CD4-positive, alpha-beta T cell treated with Interleukin-15 for 4 hours (primary cell): ENCODE measurements at places on chromosomes 2 and 18.

GRCh38 chr2:32108111-32108510 lies 44.8 kb downstream of the SPAST start:
- no peak for DNase-seq

- no peak for DNase-seq
Measured at GRCh38 chr18:49678440-49678839, 116.6 kb downstream of the LIPG start.

- DNase-seq: no peak
Measured at GRCh38 chr2:38268001-38268400, 109.1 kb downstream of the ATL2 start.

GRCh38 chr2:58852243-58852642 lies 611.1 kb upstream of the FANCL start:
- no peak for DNase-seq

GRCh38 chr2:215749092-215749957 lies 264.0 kb downstream of the MREG start:
- DNase-seq: no peak

DNA sequence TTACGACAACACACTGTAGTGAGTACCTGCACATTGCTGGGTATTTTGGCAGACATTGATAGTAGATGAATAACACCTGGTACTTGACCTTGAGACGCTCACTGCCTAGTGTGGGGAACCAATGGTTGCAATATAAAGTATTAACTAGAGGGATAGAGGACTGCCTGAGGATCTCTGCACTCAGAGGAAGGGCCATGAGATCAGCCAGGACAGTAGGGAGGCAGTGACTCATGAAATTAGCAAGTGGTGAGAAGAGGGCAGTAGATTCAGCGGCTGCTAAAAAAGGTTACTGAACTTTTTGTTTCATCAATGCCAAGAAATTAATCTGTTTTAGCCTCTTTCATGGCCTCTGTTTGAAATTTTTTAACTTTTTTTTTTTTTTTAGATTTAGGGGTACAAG lies 250.8 kb upstream of the TCF4 start:
- DNase-seq: no peak

DNA sequence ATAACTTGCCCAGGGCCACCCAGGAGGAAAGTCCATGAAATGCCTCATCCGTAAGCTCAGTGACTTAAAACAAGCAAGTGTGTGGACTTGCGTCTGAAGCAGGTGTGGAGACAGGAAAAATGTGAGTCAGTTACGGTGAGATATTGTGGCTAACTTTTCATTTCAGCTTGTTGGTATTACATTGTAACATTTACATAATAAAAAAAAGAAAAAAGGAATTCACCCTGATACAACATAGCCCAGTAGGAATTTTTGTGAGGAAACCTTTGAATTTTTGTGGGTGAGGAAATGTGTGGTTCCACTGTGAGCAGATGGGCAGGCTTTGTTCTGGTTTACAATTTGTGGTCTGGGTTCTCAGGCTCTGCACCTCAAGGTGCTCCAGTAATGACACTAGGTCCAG lies 33.7 kb upstream of the LYPD6B start:
- DNase-seq: no peak

- peak; percentile 55 for DNase-seq
Measured at GRCh38 chr18:45670281-45670962, 53.6 kb upstream of the SLC14A1 start.

DNA sequence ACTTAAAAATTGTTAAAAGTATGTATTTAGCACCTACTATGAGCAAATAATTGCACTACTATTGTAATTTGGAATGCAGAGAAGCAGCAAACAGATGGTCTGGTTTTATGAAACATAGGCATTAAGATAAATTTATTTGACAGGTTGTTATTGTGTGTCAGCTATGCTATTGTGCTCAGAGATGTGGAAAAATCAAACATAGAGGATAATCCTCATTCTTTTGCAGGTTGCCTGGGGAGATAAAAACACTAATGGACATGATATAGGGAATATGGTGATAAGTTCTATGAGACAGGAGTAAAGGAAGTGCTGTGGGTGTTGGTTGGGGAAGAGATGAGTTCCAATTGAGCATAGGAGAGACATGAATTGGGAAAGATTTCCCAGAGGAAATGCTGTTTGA lies 71.3 kb downstream of the PPP1R1C start:
- DNase-seq: no peak

GRCh38 chr2:120765678-120766469 lies 30.2 kb downstream of the GLI2 start:
- no peak for DNase-seq

DNA sequence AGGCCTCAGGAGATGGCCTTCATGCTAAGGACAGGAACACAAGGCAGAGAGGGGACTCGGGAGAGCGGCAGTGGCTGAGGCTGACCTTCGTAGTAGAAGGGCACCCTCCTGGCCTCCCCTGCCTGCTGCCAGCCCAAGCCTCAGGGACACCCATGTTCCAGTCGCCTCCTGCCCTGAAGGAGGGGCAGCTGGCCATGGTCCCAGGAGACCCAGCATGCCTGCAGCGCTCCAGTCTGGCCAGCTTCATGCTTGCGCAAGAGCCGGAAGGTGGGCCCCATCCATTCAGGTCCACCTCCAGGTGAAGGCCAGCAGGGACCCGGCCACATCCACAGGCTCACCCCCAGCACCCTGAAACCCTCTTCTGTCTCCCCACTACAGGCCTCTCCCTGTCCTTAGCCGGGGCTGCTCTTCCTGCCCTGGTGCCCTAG lies 35.0 kb downstream of the BIN1 start:
- DNase-seq: no peak

DNA sequence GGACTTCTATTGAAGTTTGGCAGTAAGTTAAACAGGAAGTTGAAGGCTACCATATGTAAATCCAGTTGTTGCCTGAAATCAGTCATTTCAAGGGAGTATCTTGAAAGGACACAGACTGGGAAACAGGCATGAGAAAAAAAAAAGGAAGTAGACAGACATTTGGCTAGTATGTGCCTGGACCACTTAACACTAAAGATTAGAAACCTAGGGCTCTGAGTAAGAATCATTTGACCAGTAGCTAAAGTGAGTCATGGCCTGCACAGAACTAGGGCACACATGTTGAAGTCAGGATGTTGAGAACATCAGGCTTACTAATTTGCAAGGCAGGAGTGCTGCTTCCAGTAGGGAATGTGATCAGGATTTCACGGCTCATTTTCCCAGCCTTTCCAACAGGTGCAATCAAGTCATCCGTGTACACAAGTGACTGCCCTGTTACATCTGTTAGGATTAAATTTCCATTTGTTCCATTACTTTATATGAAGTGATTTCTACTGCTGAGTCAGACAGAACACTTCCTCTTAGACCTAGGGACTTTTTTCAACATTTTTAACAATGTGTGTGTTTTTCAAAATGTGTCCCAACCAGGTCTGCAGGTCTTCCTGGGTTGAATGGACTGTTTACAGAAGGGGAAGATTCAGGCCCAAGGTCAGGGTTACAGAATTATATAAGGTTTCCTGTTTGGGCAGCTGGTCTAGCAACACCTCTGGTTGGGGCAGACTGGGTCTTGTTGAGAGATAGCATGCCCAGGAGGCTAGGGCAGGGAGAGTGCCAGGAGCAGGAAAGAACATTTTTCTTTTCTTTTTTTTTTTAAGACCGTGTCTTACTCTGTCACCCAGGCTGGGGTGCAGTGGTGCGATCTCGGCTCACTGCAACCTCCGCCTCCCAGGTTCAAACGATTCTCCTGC lies 145.6 kb downstream of the TGIF1 start:
- peak; percentile 55 for DNase-seq

- no peak for DNase-seq
Measured at GRCh38 chr18:11866764-11867163, 15.6 kb downstream of the CHMP1B start.

DNA sequence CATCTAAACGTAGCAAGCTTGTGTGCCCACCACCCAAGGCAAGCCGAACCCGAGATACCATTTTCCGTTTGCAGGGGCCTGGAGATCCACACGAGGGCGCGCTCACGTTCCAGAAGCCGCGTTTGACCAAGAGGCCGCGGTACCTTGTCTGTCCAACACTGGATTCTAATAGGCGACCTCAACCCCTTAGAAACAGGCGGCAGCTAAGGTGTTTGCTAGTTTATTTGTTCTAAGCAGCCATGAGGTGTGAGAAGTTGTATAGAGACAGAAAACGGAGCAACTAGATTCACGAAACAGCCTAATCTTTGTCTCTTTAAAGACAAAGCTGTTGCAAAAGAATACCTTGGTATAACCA lies 4.2 kb downstream of the HOXD11 start:
- no peak for DNase-seq

GRCh38 chr18:48944634-48945033 lies 6.1 kb downstream of the SMAD7 start:
- DNase-seq: no peak

DNA sequence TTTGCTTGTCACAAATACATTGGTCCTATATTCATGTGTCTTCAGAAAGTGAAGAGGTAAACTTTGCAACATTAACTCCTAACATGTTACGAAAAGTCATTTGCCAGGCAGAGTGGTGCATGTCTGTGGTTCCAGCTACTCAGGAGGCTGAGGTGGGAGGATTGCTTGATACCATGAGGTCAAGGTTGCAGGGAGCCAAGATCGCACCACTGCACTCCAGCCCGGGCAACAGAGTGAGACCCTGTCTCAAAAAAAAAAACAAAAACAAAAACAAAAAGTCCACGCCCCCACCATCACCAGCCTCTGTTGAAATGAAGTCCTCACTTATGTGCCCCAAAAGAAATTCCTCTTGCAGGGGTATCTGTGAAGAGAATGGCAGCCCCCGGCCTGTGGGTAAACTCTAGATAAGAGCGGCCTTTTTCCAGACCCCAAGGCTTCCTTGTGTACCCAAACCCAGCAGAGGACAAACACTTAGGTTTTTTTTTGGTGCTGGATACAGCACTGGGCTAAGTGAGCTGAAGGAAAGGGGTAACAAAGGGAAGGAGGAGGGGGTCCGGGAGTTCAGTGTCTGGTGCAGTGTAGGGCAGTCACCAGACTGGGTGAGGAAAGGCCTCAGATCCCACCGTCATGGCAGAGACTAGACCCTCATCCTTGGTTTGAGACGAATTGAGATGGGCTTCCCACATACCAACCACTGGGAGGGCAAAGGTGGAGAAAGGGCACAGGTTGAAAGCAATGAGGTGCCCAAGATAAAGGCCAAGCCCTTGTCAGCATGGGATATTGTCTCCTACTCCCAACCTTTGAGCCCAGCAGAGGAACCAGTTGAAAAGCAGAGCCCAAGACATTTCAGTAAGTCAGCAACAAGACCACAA lies 19.2 kb downstream of the HSPD1 start:
- DNase-seq: no peak

DNA sequence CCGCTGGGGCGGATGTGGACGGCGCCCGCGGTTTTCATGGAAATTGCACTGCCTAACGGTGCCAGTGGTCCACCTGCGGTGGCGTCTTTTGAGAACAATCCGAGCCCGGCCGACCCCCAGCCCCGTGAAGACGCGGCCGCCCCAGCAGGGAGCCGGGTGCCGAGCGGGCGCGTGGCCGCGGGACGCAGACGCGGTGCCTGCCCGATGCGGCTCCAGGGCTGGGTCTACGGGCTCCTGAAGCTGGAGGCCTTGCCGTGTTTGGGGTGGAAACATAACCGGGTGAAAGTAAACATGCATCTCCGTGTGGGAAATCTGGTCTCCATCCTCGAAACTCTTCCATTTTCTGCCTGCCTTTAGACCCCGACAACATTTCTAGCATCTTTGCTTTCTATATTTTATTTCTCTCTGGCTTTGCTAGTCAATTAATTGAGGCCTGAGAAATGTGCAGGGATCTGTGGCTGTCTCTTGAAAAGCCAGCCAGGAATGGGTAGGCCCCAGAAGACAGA lies 572 bp downstream of the INPP4A start:
- no peak for DNase-seq

DNA sequence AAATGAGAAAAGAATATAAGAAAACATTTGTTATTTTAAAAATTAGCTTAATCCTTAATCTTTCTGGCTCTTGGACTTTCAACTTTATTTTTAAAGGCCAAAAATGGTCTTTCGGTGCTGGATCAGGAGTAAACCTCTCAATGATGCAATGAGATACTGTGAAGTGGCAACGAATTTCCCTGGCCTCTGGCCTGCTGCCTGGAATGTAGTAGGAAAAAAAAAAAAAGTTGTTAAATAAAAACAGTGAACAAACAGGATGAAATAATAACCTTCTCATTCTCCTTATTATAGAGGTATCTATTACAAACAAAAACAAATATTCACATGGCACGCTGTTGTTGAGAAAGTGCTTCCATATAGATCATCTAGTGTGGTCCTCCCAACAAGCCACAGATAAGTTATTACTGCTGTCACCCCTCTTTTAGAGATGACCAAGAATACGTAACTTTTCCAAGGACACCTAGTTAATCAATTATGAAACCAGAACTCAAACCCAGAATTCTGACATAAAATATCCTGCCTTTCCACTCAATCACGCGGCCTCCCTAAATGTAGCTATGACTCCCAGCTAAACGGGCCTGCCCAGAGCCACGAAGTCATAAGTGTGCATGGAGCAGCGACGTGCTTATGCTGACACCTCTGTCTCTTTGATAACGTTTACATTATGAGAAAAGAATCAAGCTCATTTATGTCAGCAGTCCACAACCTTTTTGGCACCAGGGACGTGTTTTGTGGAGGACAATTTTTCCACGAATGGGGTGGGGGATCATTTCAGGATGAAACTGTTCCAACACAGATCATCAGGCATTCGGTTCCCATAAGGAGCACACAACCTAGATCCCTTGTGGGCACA lies 170.9 kb downstream of the BCL2 start:
- DNase-seq: no peak

DNA sequence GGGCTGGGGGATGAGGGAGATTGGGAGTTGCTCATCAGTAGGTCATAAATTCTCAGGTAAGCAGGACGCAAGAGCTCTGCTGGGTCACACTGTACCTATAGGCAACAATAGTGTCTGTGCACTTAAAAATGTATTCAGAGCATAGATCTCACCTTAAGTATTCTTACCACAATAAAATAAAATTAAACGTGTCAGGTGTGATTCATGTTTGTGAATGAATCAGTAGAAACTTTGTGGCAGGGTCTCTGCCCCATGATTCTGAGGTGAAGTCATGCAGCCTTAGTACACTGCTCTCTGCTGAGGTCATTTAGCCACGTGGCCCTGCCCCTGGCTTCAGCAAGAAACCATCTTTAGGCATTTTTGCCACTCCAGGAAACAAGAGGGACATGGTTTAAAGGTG lies 253.8 kb downstream of the FBXO15 start:
- no peak for DNase-seq

GRCh38 chr2:169452080-169452479 lies 27.2 kb upstream of the BBS5 start:
- DNase-seq: no peak

- DNase-seq: no peak
Measured at GRCh38 chr2:25473131-25473530, 131.4 kb upstream of the DNMT3A start.
